IPS DF 6.9 (cell line): ENCODE measurements at places on chromosomes 4 and X.

- H3K36me3 ChIP-seq: no peaks in the 10 kb centered on the region
- no peak for DNase-seq
- no peak overlapping the region for H3K4me3 ChIP-seq
- H3K27ac ChIP-seq: no peak overlapping the region
- no peaks in the 10 kb centered on the region for H3K4me1 ChIP-seq
- H3K27me3 ChIP-seq: no peaks in the 10 kb centered on the region
Measured at GRCh38 chrX:19670854-19671620, 155.7 kb upstream of the MAP3K15 start.

- no peak overlapping the region for H3K27ac ChIP-seq
- H3K4me1 ChIP-seq: no peaks in the 10 kb centered on the region
- H3K27me3 ChIP-seq: no peaks in the 10 kb centered on the region
- no peak for DNase-seq
- H3K36me3 ChIP-seq: no peaks in the 10 kb centered on the region
- no peak overlapping the region for H3K4me3 ChIP-seq
Measured at GRCh38 chr4:86523333-86523732, 70.8 kb upstream of the PTPN13 start.

DNA sequence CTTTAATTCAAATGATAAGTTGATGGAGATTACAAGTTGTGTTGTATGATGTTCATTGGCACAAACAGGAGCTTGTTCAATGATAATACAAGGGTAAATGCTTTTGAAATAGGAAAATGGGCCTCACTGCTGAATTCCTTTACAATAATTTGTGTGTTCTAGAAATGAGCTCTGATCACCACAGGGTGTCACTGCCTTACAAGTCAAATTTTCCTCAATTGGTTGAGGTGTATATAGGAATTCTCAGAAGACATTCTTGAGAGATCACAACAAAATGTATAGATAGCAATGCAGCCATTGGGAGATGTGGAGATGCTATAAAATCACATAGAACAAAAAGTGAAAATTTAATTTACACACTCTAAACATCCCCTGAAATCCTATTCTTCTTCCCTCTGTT, 49.6 kb downstream of the KLF8 start:
- no peak for DNase-seq
- no peaks in the 10 kb centered on the region for H3K4me1 ChIP-seq
- H3K36me3 ChIP-seq: no peaks in the 10 kb centered on the region
- H3K27me3 ChIP-seq: no peaks in the 10 kb centered on the region
- H3K4me3 ChIP-seq: no peak overlapping the region

- H3K4me1 ChIP-seq: no peaks in the 10 kb centered on the region
- no peaks in the 10 kb centered on the region for H3K27me3 ChIP-seq
- H3K36me3 ChIP-seq: no peaks in the 10 kb centered on the region
- no peak overlapping the region for H3K27ac ChIP-seq
- H3K4me3 ChIP-seq: no peak overlapping the region
Measured at GRCh38 chr4:185232370-185232769, 23.0 kb downstream of the SNX25 start.

GRCh38 chr4:148004228-148004857, 272.5 kb downstream of the ARHGAP10 start:
- no peak overlapping the region for H3K27ac ChIP-seq
- H3K36me3 ChIP-seq: no peaks in the 10 kb centered on the region; the same call in 1 of the 2 replicates
- H3K4me3 ChIP-seq: no peak overlapping the region

DNA sequence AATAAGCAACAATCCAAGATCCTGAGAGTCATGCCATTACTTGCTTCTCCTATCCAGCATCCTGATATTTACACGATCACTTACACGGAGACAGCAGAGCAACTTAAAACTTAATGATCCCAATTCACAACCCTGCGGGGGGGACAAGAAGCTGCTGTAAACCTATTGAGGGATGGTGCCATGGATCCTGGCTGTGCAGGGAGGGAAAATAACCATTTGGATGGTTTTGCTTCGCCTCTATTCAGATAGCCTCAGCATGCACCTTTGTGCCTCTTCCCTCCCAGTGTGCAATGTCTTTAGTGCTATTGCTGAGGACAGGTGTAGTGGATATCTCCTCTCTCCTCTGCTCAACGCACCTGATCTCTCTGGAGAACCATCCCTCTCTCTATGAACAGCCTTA, 89.7 kb upstream of the PPARGC1A start:
- H3K4me1 ChIP-seq: peaks cover 3% of the 10 kb centered on the region; the same call in 1 of the 2 replicates
- H3K27me3 ChIP-seq: no peaks in the 10 kb centered on the region
- no peaks in the 10 kb centered on the region for H3K36me3 ChIP-seq
- no peak for DNase-seq
- no peak overlapping the region for H3K27ac ChIP-seq

- H3K36me3 ChIP-seq: no peaks in the 10 kb centered on the region
- no peak for DNase-seq
- H3K27ac ChIP-seq: no peak overlapping the region
- H3K4me3 ChIP-seq: no peak overlapping the region
Measured at GRCh38 chr4:98253499-98253898, 7.7 kb upstream of the RAP1GDS1 start.

GRCh38 chrX:135649029-135649428, 64.4 kb upstream of the CT45A1 start:
- DNase-seq: no peak
- no peaks in the 10 kb centered on the region for H3K36me3 ChIP-seq
- H3K4me3 ChIP-seq: no peak overlapping the region
- H3K4me1 ChIP-seq: no peaks in the 10 kb centered on the region

DNA sequence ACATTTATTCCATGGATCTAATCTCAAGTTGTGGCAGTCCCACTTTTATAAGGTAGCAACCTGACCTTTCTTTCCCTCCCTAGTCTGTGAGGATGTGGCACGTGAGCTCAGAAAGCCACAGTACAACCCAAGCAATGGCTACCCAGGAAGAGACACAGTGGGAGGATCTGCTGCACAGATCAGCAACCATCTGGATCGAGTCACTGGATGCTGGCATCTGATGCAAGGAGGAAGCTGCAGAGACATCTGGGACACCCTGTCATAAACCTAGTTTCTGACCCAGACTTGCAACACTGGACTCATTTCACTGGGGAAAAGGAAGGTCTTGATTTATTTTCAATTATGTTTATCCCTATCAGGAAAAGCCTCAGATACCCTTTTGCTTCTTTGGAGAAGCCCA, 327.1 kb downstream of the PAPSS1 start:
- no peak overlapping the region for H3K27ac ChIP-seq
- no peaks in the 10 kb centered on the region for H3K4me1 ChIP-seq
- H3K27me3 ChIP-seq: no peaks in the 10 kb centered on the region
- H3K36me3 ChIP-seq: no peaks in the 10 kb centered on the region
- DNase-seq: no peak

DNA sequence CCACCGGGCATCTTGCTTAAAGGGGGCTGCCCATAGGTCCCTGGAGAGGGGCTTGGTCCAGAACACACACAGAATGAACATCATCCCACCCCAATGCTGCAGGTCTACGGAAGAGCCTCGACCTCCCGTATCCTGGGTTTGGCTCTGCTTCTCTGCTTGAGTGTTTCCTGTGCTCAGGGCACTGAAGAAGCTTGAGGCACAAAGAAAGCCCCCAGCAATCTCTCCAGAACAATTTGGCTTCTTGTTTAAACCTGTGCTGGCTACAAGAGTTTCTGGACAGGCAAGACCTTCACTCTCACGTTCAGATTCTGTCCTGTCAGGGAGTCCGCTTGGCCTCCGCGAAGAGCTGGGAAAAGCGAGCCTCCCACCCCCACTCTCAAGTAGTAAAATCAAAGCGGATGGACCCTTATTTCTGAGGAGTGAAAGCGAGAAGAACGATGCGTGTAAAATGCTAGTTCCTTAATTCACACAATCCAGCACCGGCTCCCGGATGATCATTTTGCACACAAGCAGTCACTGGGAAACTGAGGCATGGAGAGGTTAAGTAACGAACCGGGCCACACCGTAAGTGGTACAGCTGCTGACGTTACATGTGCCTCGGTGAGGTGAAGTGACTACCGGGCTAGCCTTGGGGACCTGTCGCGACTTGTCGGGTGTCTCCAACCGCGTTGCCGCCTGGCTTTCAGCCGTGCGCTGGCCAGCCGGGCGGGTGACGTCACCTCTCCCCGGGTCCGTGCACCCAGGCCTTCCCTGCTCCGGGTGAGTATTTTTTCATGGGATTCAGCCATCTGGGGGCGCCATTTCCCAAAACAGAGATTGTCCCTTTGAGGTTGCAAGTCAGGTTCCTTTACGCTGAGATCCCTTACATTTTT, 3.1 kb upstream of the SFRP2 start:
- peaks cover 6% of the 10 kb centered on the region; the same call in 1 of the 2 replicates for H3K27me3 ChIP-seq
- H3K27ac ChIP-seq: no peak overlapping the region
- peaks cover 5% of the 10 kb centered on the region; the same call in 1 of the 2 replicates for H3K4me1 ChIP-seq
- peak overlapping the region; percentile 54; the same call in 1 of the 2 replicates for H3K4me3 ChIP-seq
- DNase-seq: no peak

GRCh38 chr4:189870511-189871234, 70.0 kb upstream of the FRG1 start:
- H3K36me3 ChIP-seq: no peaks in the 10 kb centered on the region
- no peak overlapping the region for H3K4me3 ChIP-seq
- no peak overlapping the region for H3K27ac ChIP-seq
- DNase-seq: no peak
- H3K27me3 ChIP-seq: no peaks in the 10 kb centered on the region

DNA sequence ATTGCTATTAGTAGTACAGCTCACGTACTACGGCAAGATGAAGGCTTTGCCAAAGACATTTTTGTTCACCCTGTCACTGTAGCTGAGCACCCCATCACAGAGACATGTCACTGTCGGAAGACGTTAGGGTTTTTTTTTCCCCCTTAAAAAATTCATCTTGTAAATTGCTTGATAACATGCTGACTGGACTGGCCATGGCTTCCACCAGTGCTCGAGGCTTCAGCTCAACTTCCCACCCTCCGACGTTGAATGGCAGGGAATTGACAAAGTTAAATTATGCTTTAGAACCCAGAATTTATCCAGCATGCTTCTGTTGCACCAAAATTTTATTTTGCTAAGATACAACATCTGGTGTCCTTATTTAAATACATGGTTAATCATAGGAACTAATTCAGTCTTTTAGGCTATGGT, 707 bp upstream of the OTUD4 start:
- no peak overlapping the region for H3K27ac ChIP-seq
- H3K4me3 ChIP-seq: peak overlapping the region; percentile 80; the same call in 1 of the 2 replicates
- DNase-seq: no peak
- no peaks in the 10 kb centered on the region for H3K27me3 ChIP-seq
- no peaks in the 10 kb centered on the region; the same call in 1 of the 2 replicates for H3K4me1 ChIP-seq

DNA sequence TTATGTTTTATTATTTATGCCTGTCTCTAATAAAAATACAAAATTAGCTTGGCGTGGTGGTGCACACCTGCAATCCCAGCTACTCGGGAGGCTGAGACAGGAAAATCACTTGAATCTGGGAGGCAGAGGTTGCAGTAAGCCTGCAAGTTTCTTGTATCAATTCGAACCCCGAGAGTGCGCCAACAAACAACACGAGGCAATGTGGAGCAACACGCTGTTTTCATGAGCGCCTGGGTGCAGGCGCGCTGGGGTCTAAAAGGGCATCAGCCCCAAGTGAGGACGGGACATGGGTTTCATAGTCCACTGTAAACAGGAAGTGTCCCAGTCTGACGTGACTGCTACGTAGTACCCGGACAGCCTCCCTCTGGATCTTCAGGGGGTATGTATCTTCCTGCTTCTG, 1634.6 kb upstream of the AGA start:
- no peak for DNase-seq
- H3K27me3 ChIP-seq: no peaks in the 10 kb centered on the region
- H3K4me1 ChIP-seq: no peaks in the 10 kb centered on the region
- no peaks in the 10 kb centered on the region for H3K36me3 ChIP-seq

- no peaks in the 10 kb centered on the region for H3K36me3 ChIP-seq
- H3K4me1 ChIP-seq: no peaks in the 10 kb centered on the region
- no peak for DNase-seq
- no peaks in the 10 kb centered on the region for H3K27me3 ChIP-seq
- peak overlapping the region; percentile 40; the same call in 1 of the 2 replicates for H3K4me3 ChIP-seq
Measured at GRCh38 chr4:98994474-98995182, 893 bp upstream of the METAP1 start.

- H3K27ac ChIP-seq: no peak overlapping the region
- peaks cover 1% of the 10 kb centered on the region; the same call in 1 of the 2 replicates for H3K4me1 ChIP-seq
- no peak overlapping the region for H3K4me3 ChIP-seq
Measured at GRCh38 chr4:139764182-139764581, 98.6 kb downstream of the MGST2 start.

GRCh38 chrX:26613956-26614355, 398.0 kb downstream of the MAGEB5 start:
- no peak overlapping the region for H3K4me3 ChIP-seq
- no peaks in the 10 kb centered on the region for H3K27me3 ChIP-seq
- no peak overlapping the region for H3K27ac ChIP-seq
- no peaks in the 10 kb centered on the region for H3K4me1 ChIP-seq
- DNase-seq: no peak

DNA sequence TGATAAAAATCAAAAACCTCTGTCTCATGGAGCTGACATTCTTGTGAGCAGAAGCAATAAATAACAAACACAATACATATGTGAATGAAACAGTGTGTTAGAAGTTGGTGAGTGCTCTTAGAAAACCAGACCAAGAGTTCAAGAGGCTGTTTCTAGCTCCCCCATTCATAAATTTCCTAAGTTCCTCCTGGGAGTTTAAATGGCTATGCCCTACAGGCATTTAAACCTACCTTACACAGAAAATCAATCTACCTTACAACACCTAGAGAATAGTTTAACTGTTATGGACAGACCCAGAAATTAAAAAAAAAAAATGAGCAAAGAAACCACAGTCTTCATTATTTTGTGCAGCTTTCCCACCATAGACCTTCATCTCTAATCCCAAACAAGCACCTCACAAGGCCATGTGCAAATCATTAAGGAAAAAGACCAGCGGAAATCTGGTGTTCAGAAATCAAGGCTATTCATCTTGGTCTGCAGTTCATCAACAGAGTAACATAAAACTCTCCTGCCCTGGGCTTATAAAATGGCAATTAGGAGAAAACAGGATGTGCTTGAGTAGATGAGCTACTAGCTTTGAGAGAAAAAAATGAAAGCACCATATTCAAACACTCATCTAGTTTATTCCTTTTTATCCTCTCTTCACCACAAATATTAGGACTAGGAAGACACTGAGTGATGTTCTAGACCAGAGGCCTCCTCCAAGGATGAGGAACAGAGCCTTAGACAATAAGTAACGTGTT, 147.2 kb downstream of the SHROOM3 start:
- H3K4me1 ChIP-seq: no peaks in the 10 kb centered on the region
- H3K4me3 ChIP-seq: no peak overlapping the region
- no peaks in the 10 kb centered on the region for H3K36me3 ChIP-seq
- no peak for DNase-seq
- no peak overlapping the region for H3K27ac ChIP-seq

GRCh38 chr4:135365065-135365464, 1163.5 kb upstream of the PABPC4L start:
- no peak for DNase-seq
- H3K4me1 ChIP-seq: no peaks in the 10 kb centered on the region
- H3K36me3 ChIP-seq: no peaks in the 10 kb centered on the region
- no peak overlapping the region for H3K4me3 ChIP-seq
- H3K27me3 ChIP-seq: no peaks in the 10 kb centered on the region

DNA sequence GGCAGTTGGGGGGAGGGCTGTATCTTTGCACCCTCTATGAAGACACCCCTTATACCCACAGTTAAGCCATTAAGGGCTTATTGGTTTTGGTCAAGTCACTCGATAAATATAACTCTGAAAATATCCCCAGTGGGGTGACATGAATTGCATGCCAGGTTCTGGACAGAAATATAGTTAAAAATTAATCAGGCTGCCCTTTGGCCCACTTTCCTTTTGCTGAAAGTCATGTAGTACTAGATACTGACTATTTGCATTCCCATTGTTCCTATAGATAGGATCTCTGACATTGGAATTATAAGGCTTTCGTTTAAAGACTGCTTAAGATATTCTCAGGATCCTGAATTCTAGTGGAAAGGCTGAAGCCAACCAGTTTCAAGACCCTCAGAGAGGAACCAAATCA, 43.5 kb upstream of the LAMP2 start:
- H3K4me3 ChIP-seq: no peak overlapping the region
- H3K27me3 ChIP-seq: no peaks in the 10 kb centered on the region
- no peak for DNase-seq
- no peaks in the 10 kb centered on the region for H3K36me3 ChIP-seq
